ENCODE measurements at places on chromosomes 1 and 21. TPM values are rescaled to one million over a fixed set of nuclear protein-coding genes. Genes with fewer than 3 reads are reported as not detected.

DNA sequence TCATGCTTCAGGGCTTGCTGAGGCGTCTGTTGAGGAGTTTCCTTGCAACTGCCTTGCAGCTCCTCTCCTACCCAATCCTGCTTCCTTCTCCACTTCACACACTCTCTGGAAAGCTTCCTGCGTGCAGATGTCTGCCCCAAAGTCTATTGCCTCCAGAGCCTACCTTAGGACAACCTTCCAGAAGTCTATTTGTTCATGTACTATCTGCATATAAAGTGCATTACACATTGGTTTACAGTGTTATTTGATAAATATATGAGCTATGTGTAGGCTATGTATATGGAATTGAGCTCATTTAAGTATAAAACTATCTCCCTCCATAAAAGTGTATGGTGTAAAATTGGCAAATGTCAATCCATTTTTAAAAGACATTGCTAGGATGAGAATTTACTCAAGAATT lies 9.8 kb downstream of the PTGFR start:
- DNase-seq: no peak
- no peak overlapping the region for H3K27ac ChIP-seq
- H3K36me3 ChIP-seq: no peaks in the 10 kb centered on the region

- H3K4me1 ChIP-seq: peaks cover 20% of the 10 kb centered on the region
- no peaks in the 10 kb centered on the region for H3K27me3 ChIP-seq
- no peaks in the 10 kb centered on the region for H3K36me3 ChIP-seq
- H3K27ac ChIP-seq: no peak overlapping the region
- H3K4me3 ChIP-seq: no peak overlapping the region
- no peak for DNase-seq
Measured at GRCh38 chr1:160742428-160743127, 3.5 kb downstream of the SLAMF7 start.

DNA sequence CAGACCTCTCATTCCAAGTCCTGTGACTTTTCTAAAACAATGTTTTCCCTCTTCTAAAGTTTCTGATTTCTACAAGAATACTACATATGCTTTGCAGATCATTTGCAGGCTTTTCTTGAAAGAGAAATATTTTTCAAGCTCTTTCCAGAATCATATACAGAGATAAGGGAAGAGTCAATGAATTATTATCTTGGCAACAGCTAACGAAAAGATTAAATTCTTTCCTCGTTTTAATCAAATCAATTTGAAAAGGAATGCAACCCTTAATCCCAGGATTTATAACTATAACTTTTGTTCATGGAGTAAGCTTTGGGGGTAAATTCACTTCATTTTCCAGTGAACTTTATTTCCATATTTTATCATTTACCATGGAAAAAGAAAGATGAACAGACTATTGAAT lies 6.9 kb downstream of the KRTAP11-1 start:
- peaks cover 2% of the 10 kb centered on the region for H3K27me3 ChIP-seq
- peaks cover 3% of the 10 kb centered on the region for H3K4me1 ChIP-seq
- no peaks in the 10 kb centered on the region for H3K36me3 ChIP-seq

GRCh38 chr1:27658951-27659496 lies 13.0 kb downstream of the IFI6 start:
- H3K4me1 ChIP-seq: peaks cover 37% of the 10 kb centered on the region
- peak overlapping the region; percentile 72 for H3K4me3 ChIP-seq
- H3K27me3 ChIP-seq: peaks cover 24% of the 10 kb centered on the region
- DNase-seq: no peak
- no peak overlapping the region for H3K27ac ChIP-seq

Gene BSND
- not detected for total RNA-seq

GRCh38 chr1:42138586-42138985 lies 14.6 kb upstream of the GUCA2B start:
- H3K36me3 ChIP-seq: peaks cover 4% of the 10 kb centered on the region
- peaks cover 2% of the 10 kb centered on the region for H3K4me1 ChIP-seq
- H3K4me3 ChIP-seq: no peak overlapping the region
- H3K27ac ChIP-seq: no peak overlapping the region
- peaks cover 5% of the 10 kb centered on the region for H3K27me3 ChIP-seq
